Activated naive CD8-positive, alpha-beta T cell treated with anti-CD3 and anti-CD28 coated beads, Interleukin-2, amount 10 ng/mL, durations not matched to agents 7 days and 5 days (primary cell): ENCODE measurements at places on chromosomes 13 and 19. TPM values are rescaled to one million over a fixed set of nuclear protein-coding genes. Genes with fewer than 3 reads are reported as not detected.

PGLYRP1 gene
- total RNA-seq = not detected

DIAPH3 gene
- 16.2 TPM for total RNA-seq

ELSPBP1 gene
- total RNA-seq = not detected

LGI4 gene
- total RNA-seq = 0.28 TPM

ATXN8OS gene
- not detected for total RNA-seq

GRCh38 chr19:6278051-6278450 lies 1.7 kb downstream of the MLLT1 start:
- H3K27me3 ChIP-seq = peaks cover 6% of the 10 kb centered on the region
- peak overlapping the region; percentile 98 for H3K4me3 ChIP-seq
- H3K36me3 ChIP-seq = peaks cover 10% of the 10 kb centered on the region
- H3K4me1 ChIP-seq = peaks cover 23% of the 10 kb centered on the region

GRCh38 chr19:41623360-41623759 lies 3.5 kb downstream of the CEACAM4 start:
- no peaks in the 10 kb centered on the region for H3K36me3 ChIP-seq
- DNase-seq = no peak
- no peak overlapping the region for H3K4me3 ChIP-seq

DNA sequence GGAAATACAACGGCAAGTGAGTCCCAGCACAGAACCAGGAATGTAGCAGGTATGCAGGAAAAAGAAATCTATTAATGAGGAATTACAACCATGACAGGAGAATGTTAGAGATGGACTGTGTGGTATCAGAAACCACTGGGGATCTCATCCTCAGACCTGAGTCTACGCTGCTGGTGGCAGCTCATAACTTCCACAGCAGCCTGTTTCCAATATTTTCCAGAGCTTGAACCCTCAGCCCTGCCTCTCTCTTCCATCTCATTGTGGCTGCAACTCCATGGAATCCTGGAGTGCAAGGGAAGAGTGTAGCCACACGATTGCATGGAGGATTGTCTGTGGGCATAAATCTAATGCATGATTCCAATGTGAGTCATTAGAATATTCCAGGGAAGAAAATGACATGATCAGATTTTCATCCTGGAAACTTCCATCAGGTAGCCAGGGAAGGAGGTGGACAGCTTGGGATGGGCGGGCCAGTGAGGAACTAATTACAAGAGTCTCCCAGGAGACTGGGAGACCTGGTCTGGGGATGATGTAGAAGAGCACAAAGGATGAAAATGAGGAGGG lies 14.9 kb downstream of the PLA2G4C start:
- no peaks in the 10 kb centered on the region for H3K36me3 ChIP-seq
- DNase-seq = no peak
- H3K4me1 ChIP-seq = no peaks in the 10 kb centered on the region
- H3K27me3 ChIP-seq = no peaks in the 10 kb centered on the region
- H3K27ac ChIP-seq = no peak overlapping the region

DNA sequence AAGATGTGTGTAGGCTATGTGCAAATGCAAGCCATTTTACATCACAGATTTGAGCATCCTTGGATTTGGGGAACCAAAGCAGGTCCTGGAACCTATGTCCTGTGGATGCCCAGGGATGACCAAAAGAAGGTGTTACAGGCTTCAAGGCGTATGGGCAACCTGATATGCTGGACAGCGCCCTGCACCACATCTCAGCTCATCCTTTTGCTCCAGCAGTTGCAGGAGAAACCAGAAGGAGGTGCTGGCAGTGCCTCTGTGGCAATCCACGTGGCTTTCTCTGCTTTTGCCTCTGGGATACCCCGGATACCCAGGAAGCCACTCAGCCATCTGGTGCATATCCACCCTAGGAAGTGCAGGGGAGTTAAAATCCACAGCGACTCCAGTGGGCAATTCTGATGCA lies 110.3 kb upstream of the VSTM2B start:
- no peak overlapping the region for H3K27ac ChIP-seq
- H3K4me1 ChIP-seq = no peaks in the 10 kb centered on the region
- H3K4me3 ChIP-seq = no peak overlapping the region
- H3K36me3 ChIP-seq = no peaks in the 10 kb centered on the region
- no peak for DNase-seq

- H3K4me3 ChIP-seq = no peak overlapping the region
- no peak for DNase-seq
- no peaks in the 10 kb centered on the region for H3K4me1 ChIP-seq
- H3K27ac ChIP-seq = no peak overlapping the region
- H3K36me3 ChIP-seq = no peaks in the 10 kb centered on the region
Observed at GRCh38 chr13:90171649-90172048, 1175.8 kb upstream of the MIR17HG start.

DNA sequence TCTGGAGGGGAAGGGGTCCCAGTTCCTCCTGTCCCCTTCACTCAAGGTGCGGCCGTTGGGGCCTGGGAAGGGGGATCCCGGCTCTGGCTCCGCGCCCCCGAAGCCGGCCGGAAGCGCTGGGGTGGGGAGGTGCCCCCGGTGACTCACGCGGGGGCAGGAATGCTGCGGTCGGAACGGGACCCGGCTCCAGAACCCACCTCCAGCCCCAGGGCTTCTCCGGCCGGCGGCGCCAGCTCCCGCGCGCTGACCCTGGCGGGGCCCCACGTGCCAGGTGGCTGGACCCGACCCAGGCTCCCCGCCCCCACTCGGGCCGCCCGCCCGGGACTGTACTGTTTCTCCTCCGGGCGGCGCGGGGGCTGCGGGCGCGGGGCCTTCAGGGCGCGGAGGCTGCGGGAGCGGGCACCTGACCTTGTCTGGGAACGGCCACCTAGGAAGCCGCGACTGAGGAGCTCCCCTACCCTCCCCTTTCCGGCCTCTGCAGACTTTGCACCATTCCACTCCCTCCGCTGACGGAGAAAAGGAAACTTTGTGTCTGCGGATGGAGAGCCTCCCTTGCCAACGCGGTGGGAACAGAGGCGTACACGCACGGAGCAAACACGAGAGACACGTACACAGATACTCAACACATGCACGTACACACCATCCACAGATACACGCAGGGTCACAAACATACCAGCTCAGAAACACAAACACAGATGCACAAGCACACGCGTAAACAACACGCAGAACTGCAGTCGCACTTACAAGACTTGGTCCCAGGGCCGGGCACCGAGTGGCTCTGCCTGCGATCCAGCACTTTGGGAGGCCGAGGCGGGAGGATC lies 7.2 kb downstream of the AXL start:
- H3K27ac ChIP-seq = peak overlapping the region; percentile 84
- no peaks in the 10 kb centered on the region for H3K36me3 ChIP-seq
- peak overlapping the region; percentile 90 for H3K4me3 ChIP-seq
- H3K4me1 ChIP-seq = peaks cover 17% of the 10 kb centered on the region

- H3K36me3 ChIP-seq = peaks cover 15% of the 10 kb centered on the region
- H3K27me3 ChIP-seq = no peaks in the 10 kb centered on the region
- peak overlapping the region; percentile 100 for H3K4me3 ChIP-seq
Observed at GRCh38 chr19:2233601-2234280, 2.4 kb downstream of the PLEKHJ1 start.

DNA sequence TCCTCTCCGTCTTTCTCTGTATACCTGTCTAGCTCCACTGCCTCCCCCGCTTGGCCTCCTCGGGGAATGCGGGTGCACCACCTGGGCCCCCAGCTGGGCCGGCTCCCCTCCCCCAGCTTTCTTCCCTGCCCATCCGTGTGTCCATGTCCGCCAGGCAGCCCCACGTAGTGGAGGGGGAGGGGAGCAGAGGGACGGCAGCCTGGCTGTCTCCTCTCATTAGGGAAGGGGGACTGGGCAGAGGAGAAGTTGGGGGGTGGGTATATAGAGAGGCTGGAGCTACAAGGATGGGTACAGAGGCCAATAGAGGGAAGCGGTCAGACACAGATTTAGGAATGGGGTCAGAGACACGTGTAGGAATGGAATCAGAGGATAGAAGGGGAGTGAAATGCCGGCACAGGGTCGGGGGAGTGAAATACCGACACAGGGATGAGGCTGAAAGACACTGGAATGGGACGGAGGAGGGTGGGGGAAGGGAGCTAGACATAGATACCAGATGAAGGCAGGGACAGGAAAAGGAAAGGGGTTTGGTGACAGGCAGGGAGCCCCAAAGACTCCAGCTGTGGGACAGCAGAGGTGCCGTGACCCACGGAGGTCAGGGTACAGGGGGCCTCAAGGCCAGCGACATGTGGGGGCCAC lies 2.8 kb downstream of the NECTIN2 start:
- no peak overlapping the region for H3K27ac ChIP-seq
- peaks cover 20% of the 10 kb centered on the region for H3K4me1 ChIP-seq

- H3K27me3 ChIP-seq = no peaks in the 10 kb centered on the region
- no peak overlapping the region for H3K27ac ChIP-seq
- no peaks in the 10 kb centered on the region for H3K4me1 ChIP-seq
- H3K36me3 ChIP-seq = no peaks in the 10 kb centered on the region
Observed at GRCh38 chr13:76711550-76712182, 174.5 kb downstream of the KCTD12 start.

- H3K36me3 ChIP-seq = peaks cover 5% of the 10 kb centered on the region
- peaks cover 49% of the 10 kb centered on the region for H3K4me1 ChIP-seq
- H3K27me3 ChIP-seq = peaks cover 19% of the 10 kb centered on the region
- H3K27ac ChIP-seq = peak overlapping the region; percentile 88
- peak; percentile 68 for DNase-seq
Observed at GRCh38 chr13:41458187-41458760, 924 bp downstream of the RGCC start.

GRCh38 chr19:38194061-38194701 lies 29.8 kb downstream of the DPF1 start:
- no peak for DNase-seq
- H3K27me3 ChIP-seq = no peaks in the 10 kb centered on the region
- H3K27ac ChIP-seq = no peak overlapping the region
- H3K36me3 ChIP-seq = peaks cover 9% of the 10 kb centered on the region
- H3K4me1 ChIP-seq = peaks cover 1% of the 10 kb centered on the region

DNA sequence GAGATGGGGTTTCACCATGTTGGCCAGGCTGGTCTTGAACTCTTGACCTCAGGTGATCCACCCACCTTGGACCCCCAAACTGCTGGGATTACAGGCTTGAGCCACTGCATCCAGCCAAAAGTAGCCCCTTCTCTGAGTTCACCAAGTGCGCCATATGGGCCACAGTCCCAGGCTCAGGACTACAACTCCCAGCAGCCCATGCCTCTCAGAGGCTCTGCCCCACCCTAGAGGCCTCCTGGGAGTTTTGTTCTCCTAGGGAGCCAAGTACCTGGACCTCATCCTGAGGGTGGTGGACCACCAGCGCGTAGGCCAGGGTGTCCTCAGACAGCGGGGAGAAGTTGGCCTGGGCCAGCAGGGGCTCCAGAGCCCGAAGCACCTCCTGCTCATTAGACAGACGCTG lies 18.8 kb downstream of the TMEM143 start:
- no peak overlapping the region for H3K4me3 ChIP-seq
- DNase-seq = no peak
- no peak overlapping the region for H3K27ac ChIP-seq
- H3K27me3 ChIP-seq = no peaks in the 10 kb centered on the region
- peaks cover 2% of the 10 kb centered on the region for H3K36me3 ChIP-seq

GRCh38 chr19:31601855-31602254 lies 252.6 kb upstream of the TSHZ3 start:
- DNase-seq = no peak
- H3K4me1 ChIP-seq = no peaks in the 10 kb centered on the region
- no peaks in the 10 kb centered on the region for H3K36me3 ChIP-seq
- no peak overlapping the region for H3K4me3 ChIP-seq
- peaks cover 1% of the 10 kb centered on the region for H3K27me3 ChIP-seq

GRCh38 chr13:113762538-113762937 lies 3.5 kb downstream of the TMEM255B start:
- no peaks in the 10 kb centered on the region for H3K36me3 ChIP-seq
- no peak overlapping the region for H3K27ac ChIP-seq
- peaks cover 49% of the 10 kb centered on the region for H3K27me3 ChIP-seq
- no peak for DNase-seq

- H3K27me3 ChIP-seq = no peaks in the 10 kb centered on the region
- H3K36me3 ChIP-seq = no peaks in the 10 kb centered on the region
- no peaks in the 10 kb centered on the region for H3K4me1 ChIP-seq
Observed at GRCh38 chr19:15891434-15891833, 6.4 kb downstream of the CYP4F2 start.
